ENCODE measurements at places on chromosomes 16 and 17. TPM values are rescaled to one million over a fixed set of nuclear protein-coding genes. Genes with fewer than 3 reads are reported as not detected.

The CCL16 gene
- not detected for total RNA-seq

The SLC16A11 gene
- total RNA-seq: 0.23 TPM

The NACA2 gene
- total RNA-seq: not detected

The SLC13A2 gene
- not detected for total RNA-seq

The CCDC92B gene
- 2.5 TPM for total RNA-seq

The KRT33B gene
- not detected for total RNA-seq

The HS3ST3A1 gene
- total RNA-seq: not detected

The NPIPA5 gene
- total RNA-seq: 3.5 TPM

The TM4SF5 gene
- total RNA-seq: not detected

The TNK1 gene
- 1.4 TPM for total RNA-seq

The VTN gene
- 0.69 TPM for total RNA-seq

The ABCA10 gene
- 6.7 TPM for total RNA-seq

The C17orf58 gene
- 22.8 TPM for total RNA-seq

The CFAP52 gene
- 17.5 TPM for total RNA-seq

The CPNE7 gene
- 46.1 TPM for total RNA-seq

The GCGR gene
- total RNA-seq: not detected

The TMEM98 gene
- total RNA-seq: 32.1 TPM

The KCNG4 gene
- total RNA-seq: not detected

The CHP2 gene
- 1.2 TPM for total RNA-seq

The NPIPB2 gene
- 3.9 TPM for total RNA-seq
